ENCODE measurements at places on chromosomes 3 and 15.
A peak's percentile ranks its signal among the peaks of the same experiment; 100 is the strongest.

DNA sequence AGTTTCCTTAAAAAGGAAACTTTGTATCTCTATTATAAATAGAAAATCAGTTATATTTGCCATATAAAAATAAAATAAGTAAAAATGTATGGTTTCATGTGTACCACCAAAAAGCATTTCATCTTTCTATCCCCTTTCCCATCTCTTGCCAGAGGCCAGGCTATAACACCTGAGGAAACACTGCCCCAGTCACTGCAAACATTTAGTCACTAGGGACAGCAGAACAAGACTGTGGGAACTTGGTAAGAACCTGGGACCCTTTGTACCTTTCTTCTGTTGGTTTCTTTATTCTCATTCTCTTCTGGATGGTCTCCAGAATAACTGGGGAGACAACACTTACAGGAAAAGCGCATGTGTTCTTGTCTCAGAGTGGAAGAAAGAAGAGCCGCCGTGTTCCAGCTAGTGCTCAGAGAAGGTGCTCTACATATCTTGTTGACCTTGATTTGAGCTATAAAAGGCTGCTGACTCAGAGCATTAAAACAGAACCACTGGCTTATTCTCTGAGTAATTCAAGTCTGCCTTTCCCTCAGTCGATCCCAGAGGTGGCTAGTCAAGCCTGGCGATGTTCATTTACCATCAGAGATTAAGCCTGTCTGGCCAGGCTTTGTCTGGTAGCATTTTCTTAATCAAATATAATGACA lies 361.6 kb downstream of the RBMS3 start:
- DNase-seq = no peak

- DNase-seq = peak; percentile 14
Observed at GRCh38 chr15:52466134-52466701, 62.5 kb downstream of the MYO5A start.

DNA sequence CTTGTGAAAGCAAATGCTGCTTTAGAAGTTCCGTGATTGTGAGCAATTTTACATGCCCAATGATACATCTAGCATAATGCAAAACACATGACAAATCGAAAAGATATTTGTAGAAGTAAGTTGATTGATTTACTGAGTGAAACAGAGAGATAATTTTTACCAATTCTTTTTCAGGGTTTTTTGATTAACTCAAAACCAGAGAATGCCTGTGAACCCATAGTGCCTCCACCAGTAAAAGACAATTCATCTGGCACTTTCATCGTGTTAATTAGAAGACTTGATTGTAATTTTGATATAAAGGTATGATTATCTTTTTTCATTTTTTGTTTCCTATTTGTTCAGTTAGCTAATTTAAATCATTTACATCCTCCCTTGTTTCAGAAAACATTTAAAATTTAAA lies 58.8 kb downstream of the RNF13 start:
- DNase-seq = no peak

- no peak for DNase-seq
Observed at GRCh38 chr3:172326993-172327392, 121.3 kb downstream of the GHSR start.

- no peak for DNase-seq
Observed at GRCh38 chr3:161393803-161394202, 22.5 kb upstream of the SPTSSB start.

GRCh38 chr3:192802957-192803899 lies 75.9 kb upstream of the FGF12 start:
- no peak for DNase-seq

DNA sequence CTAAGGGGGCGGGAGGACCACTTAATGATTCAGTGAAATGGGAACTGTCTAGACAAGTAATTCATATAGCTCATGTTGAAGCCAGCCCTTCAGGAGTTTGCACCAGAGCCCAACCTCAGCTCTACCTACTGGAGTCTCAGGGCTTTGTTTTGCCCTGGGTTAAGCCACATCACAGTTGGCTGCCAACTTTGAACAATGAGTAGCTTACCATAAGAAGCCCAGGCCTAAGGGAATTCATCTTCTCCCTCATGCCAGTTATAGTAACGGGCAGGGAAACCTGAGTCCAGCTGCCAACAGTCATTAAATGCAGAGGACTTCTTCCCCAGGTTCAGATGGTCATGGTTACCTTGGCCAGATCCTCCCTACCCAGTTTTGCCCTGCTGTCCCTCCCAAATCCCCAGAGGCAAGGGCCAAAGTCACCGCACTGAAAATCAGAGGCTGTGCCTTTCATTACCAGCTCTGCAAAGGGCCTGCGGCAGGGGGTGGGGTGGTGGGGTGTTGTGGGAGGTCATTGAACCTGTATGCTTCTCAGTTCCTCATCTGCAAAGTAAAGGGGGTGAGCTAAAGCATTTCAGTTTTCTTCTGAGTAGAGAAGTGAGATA lies 302.2 kb upstream of the NR2E3 start:
- DNase-seq = no peak

DNA sequence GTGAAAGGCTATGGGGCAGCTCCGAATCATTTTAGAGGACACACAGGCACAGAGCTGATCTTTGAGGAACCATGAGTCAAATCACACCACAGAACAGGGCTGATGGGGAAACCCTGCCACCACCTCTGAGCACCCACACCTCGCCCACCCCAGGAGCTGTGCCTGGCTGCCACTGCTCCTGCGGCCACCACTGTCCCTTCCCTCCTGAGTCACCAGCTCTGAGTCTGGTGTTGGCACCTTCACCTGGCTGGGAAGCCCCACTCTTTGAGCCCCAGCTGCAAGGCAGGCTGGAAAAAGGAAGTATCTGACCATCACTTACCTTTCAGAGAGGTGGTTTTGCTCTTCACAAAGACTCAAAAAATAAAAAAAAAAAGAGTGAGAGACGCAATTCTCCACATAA lies 63.6 kb upstream of the MEF2A start:
- DNase-seq = no peak

- no peak for DNase-seq
Observed at GRCh38 chr15:62841891-62842559, 200.5 kb upstream of the TPM1 start.
